ENCODE measurements at places on chromosomes 6 and 20.

DNA sequence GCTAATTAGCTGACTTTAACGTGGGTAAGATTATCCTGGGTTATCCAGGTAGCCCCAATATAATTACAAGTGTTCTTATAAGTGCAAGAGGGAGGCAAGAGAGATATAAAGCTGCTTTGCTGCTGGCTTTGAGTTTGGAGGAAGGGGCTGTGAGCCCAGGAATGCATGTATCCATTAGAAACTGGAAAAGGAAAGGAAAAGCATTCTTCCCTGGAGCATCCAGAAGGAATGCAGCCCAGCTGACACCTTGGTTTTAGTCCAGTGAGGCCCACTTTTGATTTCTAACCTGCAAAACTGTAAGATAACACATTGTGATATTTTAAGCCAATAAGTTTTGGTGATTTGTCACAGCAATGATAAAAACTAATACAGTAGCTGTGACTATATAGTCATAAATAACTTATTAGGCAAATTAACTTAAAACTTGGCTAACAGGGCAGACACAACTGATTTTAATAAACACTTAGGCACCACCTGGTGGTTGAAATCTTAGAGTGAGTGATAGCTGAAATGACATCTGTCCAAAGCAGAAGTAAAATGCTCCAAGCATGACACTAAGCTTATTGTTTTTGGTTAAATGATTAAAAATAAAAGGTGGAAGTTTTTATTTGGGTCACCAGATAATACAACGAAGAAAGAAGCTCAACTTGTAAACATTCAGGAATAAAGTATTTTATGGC is 35.6 kb downstream of the ADGRF4 start:
- no peak for DNase-seq

- peak; percentile 83 for DNase-seq
These were observed 35.2 kb upstream of the HLA-G start for GRCh38 chr6:29792123-29793035.

GRCh38 chr6:70894001-70894400 is 62.9 kb downstream of the B3GAT2 start:
- no peak for DNase-seq

GRCh38 chr6:40852779-40853373 is 186.1 kb downstream of the UNC5CL start:
- no peak for DNase-seq

GRCh38 chr6:156639009-156639721 is 138.0 kb upstream of the ARID1B start:
- no peak for DNase-seq
